ENCODE measurements at places on chromosomes 3 and 15.

DNA sequence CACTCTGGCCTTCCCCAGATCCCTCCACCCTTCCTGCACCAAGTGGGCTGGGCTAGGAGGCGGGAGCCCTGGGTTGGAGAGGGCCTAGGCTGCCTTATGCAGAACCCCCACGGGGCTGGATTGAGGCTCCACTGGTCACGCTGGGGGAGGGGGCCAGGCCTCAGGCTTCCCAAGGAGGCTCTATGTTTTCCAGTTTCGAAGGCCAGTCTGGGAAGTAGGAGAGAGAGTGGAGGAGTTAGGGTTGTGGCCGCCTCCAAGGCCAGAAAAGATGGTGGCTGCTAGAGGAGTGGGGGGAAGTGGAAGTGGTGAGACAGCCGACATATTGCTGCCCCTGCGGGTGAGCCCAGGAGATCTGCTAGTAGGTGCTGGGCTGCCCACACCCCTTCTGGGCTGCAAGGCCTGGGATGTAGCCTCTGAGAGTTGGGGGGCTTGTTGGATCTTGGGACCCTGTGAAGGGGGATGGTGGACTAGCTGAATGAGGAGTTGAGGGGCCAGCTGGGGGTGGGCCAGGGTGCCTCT is 1.2 kb downstream of the GNAI2 start:
- DNase-seq = peak; percentile 43

DNA sequence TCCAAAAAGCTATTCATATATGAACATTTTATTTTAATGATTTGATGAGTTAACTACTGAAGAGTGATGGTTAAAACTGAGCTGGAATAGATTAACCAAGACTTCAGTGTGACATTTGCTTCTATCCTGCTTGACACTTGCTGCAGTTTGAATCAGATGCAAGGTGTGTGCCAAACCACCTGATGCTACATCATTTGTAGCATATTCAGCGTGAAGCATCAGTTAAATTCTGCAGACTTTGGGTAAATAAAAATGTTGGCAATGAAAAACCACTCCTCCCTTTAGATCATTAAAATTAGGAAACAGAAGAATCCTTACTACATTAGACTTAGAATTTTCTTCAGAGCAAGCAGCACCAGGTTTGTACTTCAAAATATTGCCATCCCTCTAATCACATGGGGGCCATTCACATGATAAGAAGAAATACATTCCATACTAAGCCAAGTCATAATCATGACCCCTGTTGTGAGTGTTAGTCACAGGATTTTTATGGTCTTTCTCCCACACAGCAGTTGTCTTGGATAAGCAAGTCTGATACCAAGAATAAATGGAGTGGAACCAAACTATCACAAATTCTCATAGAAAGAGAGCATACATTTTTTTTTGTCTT is 160.7 kb upstream of the TNIK start:
- DNase-seq = no peak

- DNase-seq = no peak
These were observed 41.1 kb upstream of the SEC61A1 start for GRCh38 chr3:128011140-128011539.

DNA sequence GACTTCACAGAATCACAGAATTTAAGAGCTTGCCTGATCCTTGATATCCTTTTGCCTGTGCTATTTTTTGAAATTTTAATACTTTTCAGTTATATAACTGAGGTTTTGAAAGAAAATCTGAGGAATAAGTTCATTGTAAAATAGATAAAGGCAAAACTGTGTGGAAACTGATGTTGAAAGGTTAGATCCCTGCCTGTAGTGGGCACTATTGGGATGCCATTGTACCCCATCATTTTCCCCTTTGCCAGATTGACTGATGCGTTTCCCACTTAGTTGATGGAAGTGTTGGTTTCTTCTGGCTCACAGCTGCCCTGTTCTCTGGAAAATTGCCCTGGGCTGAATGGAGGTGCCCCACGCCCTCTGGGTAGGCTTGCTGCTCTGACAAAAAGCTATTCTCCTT is 387.9 kb downstream of the RBMS3 start:
- no peak for DNase-seq

DNA sequence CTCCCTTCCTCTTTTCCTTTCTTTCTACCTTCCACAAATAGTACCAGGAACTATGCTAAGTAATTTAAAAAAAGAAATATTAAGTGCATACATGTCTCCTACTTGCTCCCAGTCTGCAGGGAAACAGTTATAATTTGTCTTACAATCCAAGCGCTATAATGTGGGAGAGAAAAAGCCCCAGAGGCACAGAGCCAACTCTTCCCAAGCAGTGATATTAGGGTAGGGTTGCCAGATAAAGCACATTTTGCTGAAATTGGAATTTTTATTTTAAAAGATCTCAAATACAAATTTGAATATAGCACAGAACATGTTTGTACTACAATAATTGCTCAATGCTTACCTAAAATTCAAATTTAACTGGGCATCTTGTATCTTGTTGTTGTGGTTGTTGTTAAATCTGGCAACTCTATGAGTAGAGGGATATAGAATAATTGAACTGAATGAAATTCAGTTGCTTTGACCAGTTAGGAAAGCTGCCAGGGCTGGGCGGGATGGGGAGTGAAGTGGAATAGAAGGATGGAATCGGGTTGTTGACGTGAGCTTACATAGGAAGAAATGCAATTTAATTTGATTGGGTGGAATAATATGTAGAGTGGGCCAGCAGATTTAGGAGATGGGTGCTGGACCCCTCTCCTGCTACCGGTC is 52.6 kb upstream of the USP3 start:
- DNase-seq = no peak

GRCh38 chr3:99159220-99159762 is 257.8 kb upstream of the DCBLD2 start:
- no peak for DNase-seq

- DNase-seq = no peak
These were observed 28.1 kb upstream of the MCTP2 start for GRCh38 chr15:94203306-94203705.

DNA sequence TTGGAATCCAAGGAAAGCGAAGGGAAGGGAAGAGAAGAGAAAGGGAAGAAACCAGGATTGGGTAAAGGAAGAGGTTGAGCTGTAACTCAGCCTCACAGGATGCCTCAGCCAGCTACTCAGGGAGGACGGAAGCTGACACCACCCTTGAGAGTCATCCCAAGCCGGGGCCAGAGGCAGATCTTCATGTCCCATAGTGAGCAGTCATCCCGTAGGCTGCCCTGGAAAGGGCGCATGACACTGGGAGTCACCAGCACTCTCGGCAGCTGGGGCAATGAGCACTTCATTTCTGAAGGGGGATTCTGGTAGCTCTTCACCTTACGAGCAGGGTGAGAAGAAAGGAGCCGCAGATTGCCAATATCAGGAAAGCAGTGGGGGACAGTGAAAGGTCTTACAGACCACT is 60.1 kb upstream of the PCSK6 start:
- no peak for DNase-seq

DNA sequence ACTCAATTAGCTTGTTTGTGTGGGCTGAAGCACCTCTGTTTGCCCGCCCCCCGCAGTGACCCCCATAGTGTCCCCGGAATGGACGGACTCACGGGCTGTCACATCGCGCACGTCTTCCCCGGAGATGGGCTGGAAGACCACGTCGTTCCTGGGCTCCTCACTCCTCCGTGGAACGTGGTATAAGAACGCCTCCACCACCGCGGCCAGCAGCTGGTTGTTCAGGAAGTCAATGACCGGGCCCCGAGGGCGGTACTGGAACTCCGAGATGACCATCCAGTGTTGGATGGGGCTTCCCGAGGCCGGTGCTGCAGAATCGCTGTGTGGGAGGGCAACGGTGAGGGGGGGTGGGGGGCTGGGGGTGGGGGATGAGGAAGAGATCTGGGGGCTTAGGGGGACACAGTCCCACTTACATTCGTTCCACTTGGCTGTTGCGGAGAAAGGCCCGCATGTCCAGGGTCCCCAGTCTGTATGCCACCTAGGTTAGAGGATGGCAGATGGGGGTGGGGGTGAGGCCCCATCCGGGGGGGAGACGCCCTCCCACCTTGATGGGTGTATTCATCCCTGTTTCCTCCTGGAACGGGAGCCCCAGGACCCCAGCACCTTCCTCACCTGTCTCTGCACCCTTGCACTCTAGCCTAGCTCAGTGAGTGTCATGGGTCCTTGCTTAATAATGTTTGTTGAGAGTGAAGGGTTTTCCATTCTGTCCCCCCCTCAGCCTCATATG is 30.2 kb downstream of the MUC20 start:
- no peak for DNase-seq

DNA sequence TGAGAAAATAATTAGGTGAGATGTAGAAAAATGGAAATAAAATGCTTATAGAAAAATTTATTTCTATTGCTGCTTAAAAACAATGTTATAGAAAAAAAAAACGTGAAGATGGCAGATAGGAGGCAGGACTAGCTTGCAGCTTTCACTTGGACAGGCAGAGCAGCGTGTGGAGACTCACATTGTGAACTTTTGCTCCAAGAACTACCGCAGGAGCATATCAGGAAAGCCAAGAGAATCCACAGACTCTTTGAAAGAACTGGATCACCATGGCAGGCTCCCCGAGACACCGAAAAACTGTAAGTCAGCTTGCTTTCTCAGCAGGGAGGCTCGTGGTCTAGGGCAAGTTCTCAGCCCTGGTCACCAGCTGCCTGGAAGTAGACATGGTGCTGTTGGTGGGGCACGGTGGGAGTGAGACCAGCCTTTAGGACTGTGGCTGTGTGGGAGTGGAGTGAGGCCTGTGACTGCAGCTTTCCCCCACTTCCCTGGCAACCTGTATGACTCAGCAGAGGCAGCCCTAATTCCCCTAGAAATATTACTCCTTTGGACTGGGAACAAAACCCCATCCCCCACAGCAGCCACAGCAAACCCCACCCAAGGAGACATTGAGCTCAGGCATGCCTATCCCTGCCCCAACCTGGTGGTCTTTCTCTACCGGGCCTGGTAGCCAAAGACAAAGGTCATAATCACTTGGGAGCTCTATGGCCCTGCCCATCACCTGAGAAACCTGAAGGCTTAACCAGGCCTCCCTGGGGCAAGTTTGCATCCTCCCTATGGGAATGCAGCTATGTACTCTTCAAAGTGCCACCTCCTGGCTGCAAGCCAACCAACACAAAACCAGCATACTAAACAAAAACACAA is 22.8 kb downstream of the STRIT1 start:
- no peak for DNase-seq

GRCh38 chr3:57768595-57768994 is 12.5 kb downstream of the SLMAP start:
- no peak for DNase-seq

- DNase-seq = no peak
These were observed 71.0 kb upstream of the PRR23E start for GRCh38 chr3:127121885-127122284.

GRCh38 chr3:176141837-176142236 is 1055.4 kb downstream of the TBL1XR1 start:
- DNase-seq = no peak

DNA sequence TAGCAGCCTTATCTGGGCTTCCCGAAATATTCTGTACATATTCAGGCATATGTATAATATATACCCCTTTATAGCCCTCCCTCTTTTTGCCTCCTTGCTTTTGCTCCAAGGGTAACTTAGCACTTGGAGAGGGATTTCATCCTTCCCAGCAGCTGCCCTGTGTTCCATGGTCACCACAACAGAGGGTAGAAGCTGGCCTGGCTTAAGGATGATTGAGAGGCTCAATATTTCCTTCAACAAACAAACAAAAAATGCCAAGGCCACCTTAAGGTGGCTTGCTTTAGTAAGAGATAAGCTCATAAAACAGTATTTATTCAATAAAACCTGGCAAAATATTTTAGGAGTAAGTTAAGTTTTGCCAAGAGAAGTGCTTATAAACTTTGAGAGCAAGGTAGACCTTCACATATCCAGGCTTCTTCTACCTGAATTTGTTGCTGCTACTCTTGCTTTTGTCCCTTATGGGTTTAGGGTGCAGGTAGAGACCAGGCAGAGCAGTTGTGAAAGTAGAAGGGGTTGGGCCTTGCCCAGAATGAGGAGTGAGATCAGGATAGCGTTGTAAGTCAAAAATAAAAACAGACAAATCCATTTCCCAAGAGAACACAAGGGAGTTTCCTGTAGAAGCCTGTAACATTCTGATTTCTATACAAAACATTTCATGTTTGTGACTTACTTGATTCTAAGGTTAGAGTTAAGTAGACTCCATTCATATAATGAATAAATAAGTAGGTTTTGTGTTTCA is 52.7 kb upstream of the ATOSA start:
- DNase-seq = no peak

GRCh38 chr15:75732177-75732808 is 19.6 kb upstream of the CSPG4 start:
- no peak for DNase-seq

GRCh38 chr3:104596551-104596950 is 770.2 kb upstream of the ALCAM start:
- peak; percentile 26 for DNase-seq

DNA sequence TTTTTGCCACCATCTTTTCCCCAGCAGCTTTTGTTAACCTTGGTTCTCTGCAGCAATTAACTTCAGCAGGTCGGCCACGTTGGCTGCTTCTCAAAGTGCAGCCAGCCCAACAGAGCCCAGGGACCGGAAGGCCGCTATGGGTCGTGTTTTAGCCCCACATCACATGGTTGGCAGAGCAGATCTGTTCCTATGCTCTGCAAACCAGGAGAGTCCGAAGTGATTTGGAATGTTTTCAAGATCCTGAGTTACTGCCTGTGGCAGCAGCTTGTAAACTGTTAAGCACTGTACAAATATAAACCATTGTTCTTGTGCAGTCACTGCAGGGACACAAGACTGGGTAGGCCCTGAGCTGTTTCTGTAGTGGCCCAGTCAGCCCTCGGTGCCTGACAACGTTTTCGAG is 69.6 kb upstream of the MYZAP start:
- no peak for DNase-seq

Data from CD4-positive, alpha-beta T cell treated with Interleukin-21 for 1 hour (primary cell).